Cerebellum (tissue), 4 donors: ENCODE measurements at places on chromosomes 5 and 9. TPM values are rescaled to one million over a fixed set of nuclear protein-coding genes. Genes with fewer than 3 reads are reported as not detected.
A peak's percentile ranks its signal among the peaks of the same experiment; 100 is the strongest.

- no peak for DNase-seq
Observed at GRCh38 chr9:113471566-113471965, 8.0 kb downstream of the RGS3 start.

- DNase-seq: peak; percentile 53
Observed at GRCh38 chr9:72315089-72315509, 49.9 kb downstream of the ZFAND5 start.

- no peak for DNase-seq
Observed at GRCh38 chr5:5483880-5484598, 61.6 kb downstream of the ICE1 start.

The FOXD4L3 gene
- total RNA-seq: not detected

DNA sequence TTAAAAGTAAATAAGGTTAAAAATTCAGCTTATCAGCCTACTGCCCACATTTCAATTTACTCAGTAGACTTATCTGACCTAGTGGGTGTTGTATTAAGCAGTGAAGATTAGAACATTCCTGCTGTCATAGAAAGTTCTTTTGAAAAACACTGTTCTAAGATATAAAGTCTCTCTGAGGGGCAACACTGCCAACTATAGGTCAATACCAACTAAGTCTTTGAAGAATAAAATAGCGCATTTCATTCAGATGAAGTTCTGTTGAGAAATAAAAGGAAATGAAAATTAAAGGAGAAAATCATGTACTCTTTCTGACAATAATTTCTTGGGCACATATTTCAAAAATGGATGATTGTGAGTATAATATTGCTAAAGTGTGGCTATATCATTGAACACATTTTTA lies 86.8 kb downstream of the PTPRD start:
- no peak for DNase-seq

DNA sequence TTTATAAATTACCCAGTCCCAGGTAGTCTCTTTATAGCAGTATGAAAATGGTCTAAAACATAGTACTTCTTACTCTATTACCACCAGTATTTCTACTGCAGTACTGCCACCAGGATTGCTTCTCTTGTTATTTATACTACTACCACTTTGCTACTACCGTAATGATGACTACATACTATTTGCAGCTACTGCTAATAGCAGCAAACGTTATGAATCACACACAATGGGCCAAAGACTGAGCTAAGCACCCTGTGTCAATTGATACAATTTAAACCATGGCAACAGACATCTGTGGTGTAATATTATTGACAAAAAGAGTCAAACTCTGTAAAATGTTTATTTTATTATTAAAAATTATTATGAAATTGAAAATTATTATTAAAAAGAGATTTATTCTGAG lies 15.3 kb upstream of the KIF12 start:
- no peak for DNase-seq

The SEPTIN8 gene
- total RNA-seq: 28.7 TPM

The XPA gene
- total RNA-seq: 22.0 TPM

DNA sequence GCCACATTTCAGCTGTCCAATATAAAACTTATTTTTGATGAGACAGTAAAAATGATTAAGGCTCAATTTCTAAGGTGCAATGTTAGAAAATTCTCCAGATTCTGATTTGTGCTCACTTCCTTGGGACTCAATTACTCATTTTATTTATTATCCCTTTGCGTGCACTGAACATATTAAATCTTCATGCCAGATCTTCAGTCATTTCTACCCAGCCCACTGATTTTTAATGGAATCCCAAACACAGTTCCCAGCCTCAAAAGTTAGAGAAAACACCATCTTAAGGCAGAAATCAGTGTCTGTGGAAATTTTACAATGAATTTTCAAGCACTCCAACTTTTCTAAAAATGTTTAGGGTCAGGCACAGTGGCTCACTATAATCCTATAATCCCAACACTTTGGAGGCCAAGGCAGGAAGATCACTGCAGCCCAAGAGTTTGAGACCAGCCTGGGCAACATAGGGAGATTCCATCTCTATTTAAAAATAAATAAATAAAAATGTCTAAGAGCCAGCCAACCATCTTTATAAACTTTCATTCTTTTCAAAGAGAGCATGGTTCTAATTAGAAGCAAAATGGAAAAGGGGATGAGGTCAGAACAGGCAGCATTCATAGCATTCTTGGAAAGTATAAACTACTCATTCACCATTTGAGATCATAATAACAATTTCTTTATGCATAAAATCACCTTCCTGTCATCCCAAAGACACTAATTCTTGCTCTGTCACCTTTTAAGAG lies 53.7 kb downstream of the TLE1 start:
- no peak for DNase-seq

DNA sequence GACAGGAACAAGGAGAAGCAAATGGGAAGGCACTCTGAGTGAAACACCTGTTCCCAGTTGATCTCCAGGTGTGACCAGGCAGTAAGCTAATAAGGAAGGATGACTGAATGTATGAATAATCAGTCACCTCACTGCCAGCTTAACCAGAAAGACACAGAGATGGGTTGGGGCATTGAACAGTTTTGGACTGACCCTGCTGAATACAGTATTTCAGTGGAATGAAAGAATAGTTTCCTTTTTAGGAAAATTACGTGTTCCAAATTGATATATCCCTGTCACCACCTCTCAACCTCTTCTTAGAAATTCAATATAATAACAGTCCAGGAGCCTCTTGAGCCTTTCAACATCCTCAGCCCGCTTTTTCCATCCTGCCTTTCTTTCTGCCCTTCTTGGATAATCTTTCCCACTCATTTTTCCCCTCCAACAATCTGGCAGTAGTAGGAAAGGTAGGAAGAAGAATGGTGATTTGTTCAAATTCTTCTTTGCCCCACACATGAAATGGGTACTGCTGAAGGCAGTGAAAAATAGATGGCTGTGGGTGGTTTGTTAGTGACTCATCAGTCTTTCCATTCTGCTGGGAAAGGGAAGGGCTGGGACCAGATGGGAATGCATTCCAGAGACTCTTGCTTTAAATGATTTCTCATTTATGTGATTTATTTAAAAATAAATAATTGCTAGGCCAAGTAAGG lies 117.9 kb downstream of the ZSWIM6 start:
- DNase-seq: no peak

DNA sequence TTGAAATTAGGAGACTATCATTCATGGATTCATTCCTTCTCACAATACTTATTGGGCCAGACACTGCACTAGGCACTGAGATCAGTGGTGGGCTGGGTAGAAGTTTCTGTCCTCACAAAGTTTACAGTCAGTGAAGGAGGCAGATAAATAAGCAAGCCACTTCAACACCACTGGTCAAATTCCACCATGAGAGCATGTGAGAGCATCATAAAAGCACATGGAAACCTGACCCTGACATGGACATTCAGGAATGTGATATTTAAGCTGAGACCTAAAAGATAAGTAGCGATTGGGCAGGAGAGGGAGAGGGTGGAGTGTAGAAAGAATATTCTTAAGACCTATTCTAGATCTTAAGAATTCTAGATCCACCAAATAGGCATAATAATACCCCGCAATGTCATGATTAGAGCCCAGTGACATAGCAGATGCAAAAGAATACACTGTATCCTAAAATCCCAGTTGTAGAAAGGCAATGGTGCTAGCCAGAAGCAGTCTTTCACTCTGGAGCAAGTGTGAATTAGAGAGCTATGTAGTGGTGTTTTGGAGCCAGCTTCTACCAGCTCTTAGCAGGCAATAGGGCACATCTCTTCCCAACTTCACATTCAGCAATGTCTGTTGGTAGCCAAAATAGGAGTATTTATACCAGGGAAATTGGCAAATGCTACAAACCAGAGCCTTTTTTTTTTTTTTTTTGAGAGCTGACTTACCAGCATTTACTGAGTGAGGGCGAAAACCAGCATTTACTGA lies 46.4 kb downstream of the SH3RF2 start:
- DNase-seq: no peak

DNA sequence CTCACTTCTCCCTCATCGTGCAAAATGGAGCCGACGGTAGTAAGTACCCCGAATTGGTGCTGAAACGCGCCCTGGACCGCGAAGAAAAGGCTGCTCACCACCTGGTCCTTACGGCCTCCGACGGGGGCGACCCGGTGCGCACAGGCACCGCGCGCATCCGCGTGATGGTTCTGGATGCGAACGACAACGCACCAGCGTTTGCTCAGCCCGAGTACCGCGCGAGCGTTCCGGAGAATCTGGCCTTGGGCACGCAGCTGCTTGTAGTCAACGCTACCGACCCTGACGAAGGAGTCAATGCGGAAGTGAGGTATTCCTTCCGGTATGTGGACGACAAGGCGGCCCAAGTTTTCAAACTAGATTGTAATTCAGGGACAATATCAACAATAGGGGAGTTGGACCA lies 979 bp downstream of the PCDHGA12 start:
- DNase-seq: no peak

DNA sequence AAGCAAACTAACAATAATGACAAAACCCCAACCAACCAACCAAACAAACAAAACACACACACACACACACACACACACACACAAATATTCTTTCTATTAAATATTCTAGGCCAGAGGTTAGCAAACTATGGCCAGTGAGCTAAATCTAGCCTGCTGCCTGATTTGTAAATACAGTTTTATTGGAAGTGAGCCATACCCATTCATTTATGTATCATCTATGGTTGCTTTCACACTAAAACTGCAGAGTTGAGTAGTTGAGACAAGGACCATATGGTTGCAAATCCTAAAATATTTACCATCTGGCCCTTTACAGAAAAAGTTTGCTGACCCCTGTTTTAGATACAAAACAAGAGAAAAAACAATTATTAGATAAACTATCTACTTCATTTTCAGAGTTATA lies 620.5 kb upstream of the SEMA6A start:
- DNase-seq: no peak

DNA sequence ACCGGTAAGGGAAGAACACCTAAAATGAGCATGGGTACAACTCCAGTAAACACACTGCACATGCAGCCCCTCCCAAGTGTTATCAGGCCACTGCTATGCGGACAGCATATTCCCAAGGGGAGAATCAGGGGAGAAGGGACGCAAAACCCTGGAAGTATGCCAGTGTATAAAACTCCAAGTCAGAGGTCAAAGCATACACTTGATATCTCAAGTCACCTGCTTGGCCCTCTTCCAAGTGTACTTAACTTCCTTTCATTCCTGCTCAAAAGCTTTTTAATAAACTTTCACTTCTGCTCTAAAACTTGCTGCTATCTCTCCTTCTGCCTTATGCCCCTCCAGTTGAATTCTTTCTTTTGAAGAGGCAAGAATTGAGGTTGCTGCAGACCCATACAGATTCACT lies 408.1 kb downstream of the HTR1A start:
- DNase-seq: no peak

- no peak for DNase-seq
Observed at GRCh38 chr5:143032581-143032836, 262.3 kb downstream of the ARHGAP26 start.

GRCh38 chr5:120624021-120624563 lies 160.0 kb downstream of the PRR16 start:
- DNase-seq: no peak

The LHFPL2 gene
- total RNA-seq: 34.2 TPM

The GABRG2 gene
- 35.7 TPM for total RNA-seq

DNA sequence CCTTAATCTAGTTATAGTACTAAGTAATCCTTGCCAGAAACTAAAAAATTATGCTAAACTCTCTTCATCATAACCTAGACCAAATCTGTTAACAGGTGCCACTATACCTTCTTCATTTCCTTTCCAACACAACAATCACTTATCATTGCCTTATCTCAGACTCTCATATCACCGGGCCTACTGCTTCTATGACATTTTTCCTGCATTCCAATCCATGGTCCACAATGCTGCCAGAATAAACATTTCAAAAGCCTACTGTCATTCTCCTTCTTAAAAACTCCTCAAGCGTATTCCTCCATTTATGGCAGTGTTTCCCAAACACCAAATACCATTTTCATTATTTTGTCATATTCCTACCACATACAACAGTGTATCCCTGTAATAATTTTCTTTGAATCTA lies 6.5 kb downstream of the PPP6C start:
- no peak for DNase-seq

The SLC36A1 gene
- total RNA-seq: 14.1 TPM

- no peak for DNase-seq
Observed at GRCh38 chr9:82281066-82281465, 292.5 kb downstream of the SPATA31D1 start.

- DNase-seq: no peak
Observed at GRCh38 chr5:83095957-83096539, 18.7 kb downstream of the XRCC4 start.

GRCh38 chr9:14883310-14883944 lies 26.8 kb downstream of the FREM1 start:
- DNase-seq: no peak

The CCNJL gene
- total RNA-seq: 7.4 TPM

- no peak for DNase-seq
Observed at GRCh38 chr5:31355337-31355736, 161.9 kb downstream of the CDH6 start.

The UIMC1 gene
- 45.5 TPM for total RNA-seq

The ANKRD18B gene
- total RNA-seq: 3.4 TPM

The WNT8A gene
- not detected for total RNA-seq

The PCDHB14 gene
- 16.3 TPM for total RNA-seq

DNA sequence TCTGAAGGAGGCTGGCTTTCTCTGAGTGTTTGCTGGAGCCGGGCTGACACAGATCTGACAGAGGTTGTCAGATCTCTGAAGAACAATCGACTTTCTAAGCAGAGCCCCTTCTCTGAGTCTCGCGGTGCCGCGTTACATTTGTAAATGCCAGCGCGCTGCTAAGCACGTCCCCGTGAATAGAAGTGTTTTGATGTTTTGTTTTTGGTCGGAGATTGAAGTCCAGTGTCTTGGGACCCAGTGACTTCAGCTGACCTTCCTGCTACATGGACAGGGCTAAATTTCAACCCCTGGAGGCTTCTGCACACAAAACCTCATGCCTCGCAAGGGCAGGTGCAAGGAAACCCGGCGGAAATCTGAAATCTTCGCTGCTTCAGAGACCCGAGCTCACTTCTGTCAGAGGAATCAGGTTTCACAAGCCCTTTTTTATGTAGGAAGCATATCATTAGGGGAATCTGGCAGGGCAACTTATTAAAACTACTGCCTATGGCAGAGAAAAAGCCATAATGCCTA lies 27.2 kb downstream of the NEUROG1 start:
- DNase-seq: no peak

DNA sequence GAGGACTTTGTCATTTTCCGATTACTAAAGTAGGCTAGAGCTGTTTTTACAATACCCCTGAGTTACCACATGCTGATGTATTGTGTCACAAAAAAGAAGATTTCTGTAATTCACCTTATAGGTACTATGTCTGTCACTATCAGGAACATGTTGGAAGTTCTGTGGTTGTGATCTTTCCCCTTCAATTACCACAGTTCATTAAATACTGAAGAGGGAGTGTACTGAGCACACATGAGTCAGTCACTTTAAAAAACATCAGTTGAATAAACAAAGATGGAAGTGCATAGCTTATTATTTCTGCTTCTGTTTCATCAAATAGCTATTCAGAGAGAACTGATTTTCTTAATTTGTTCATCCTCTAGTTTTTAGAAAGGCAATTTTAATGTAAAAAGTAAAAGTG lies 31.7 kb downstream of the AP3S1 start:
- DNase-seq: no peak

The OSTF1 gene
- 9.8 TPM for total RNA-seq

- no peak for DNase-seq
Observed at GRCh38 chr9:36876056-36876455, 158.0 kb downstream of the PAX5 start.
